ENCODE measurements at places on chromosomes 3 and 15.

- no peak for DNase-seq
Observed at GRCh38 chr3:10960255-10960654, 32.3 kb upstream of the SLC6A1 start.

- no peak for DNase-seq
Observed at GRCh38 chr3:41173926-41174885, 25.1 kb upstream of the CTNNB1 start.

GRCh38 chr15:73631915-73632669 lies 1.1 kb downstream of the NPTN start:
- peak; percentile 9 for DNase-seq

GRCh38 chr3:46939578-46940445 lies 36.7 kb downstream of the CCDC12 start:
- no peak for DNase-seq

DNA sequence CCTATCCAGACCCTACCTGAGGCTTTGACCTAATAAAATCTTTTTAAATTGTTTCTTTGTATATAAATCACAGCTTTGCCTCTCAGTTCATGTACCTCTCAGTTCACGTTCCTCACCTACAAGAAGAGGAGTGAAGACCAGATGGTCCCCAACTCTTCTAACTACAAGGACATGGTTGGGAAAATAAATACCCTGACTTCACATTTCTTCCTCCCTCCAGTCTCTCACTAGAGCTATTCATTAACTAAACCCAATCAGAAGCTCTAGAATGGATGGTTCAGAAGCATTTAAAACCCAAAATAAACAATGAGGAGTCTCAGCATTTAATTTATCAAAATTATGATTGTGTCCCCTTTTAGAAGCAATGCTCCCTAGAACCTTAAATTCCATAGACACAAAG lies 97.3 kb upstream of the AGTR1 start:
- DNase-seq: no peak

DNA sequence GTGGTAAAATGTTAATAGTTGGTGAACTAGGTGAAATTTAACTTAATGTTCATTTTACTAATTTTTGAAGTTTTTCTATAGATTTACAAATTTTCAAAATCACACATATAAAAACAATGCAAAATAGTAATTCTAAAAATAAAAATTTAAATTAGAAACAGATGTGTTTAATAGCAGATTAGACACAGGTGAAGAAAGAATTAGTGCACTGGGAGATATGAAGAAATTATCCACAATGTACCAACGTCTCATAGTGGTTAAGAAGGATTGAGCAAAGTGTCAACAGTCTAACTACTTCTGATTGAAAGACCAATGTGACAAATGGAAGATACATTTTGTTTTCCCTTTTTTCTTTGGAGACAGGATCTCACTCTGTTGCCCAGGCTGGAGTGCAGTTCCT lies 26.5 kb downstream of the SPG11 start:
- DNase-seq: no peak
